ENCODE measurements at places on chromosomes 4 and X.
A peak's percentile ranks its signal among the peaks of the same experiment; 100 is the strongest.

- DNase-seq = no peak
Measured at GRCh38 chrX:148865277-148866210, 365.1 kb downstream of the AFF2 start.

- peak; percentile 25 for DNase-seq
Measured at GRCh38 chr4:87461281-87461700, 38.9 kb downstream of the NUDT9 start.

DNA sequence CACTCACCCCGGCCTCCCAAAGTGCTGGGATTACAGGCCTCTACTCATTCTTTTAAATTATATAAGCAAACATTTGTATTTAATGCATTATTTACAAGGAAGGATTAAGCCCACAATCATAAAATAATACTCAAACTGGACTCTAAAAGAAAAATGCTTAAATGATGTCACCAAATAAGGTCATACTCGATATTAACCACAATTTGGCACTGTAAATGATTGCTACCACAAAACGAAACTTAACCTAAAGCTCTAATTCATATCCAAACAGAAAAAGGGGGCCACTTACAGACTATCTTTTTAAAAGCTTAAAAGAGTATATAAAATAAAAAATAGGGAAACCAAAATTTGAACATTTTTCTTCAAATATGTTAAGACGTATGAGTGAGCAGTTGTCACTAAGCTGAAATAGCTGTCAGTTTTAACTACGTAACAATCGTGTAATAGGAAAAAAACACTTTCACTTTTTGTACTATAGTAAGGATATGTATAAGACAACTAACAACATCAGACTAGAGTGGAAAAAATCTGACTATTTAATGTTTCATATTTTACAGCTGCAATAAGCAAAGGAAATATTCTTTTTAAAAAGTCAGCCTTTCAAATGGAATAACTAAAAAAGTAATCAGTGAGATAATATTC lies 108.2 kb upstream of the GPR34 start:
- no peak for DNase-seq

GRCh38 chrX:8067754-8068462 lies 103.2 kb downstream of the VCX2 start:
- peak; percentile 66 for DNase-seq

GRCh38 chrX:29826742-29827141 lies 388.6 kb upstream of the MAGEB2 start:
- DNase-seq = no peak

- no peak for DNase-seq
Measured at GRCh38 chr4:79298027-79298426, 27.8 kb downstream of the NAA11 start.

GRCh38 chr4:41369680-41370079 lies 113.0 kb downstream of the UCHL1 start:
- DNase-seq = no peak

DNA sequence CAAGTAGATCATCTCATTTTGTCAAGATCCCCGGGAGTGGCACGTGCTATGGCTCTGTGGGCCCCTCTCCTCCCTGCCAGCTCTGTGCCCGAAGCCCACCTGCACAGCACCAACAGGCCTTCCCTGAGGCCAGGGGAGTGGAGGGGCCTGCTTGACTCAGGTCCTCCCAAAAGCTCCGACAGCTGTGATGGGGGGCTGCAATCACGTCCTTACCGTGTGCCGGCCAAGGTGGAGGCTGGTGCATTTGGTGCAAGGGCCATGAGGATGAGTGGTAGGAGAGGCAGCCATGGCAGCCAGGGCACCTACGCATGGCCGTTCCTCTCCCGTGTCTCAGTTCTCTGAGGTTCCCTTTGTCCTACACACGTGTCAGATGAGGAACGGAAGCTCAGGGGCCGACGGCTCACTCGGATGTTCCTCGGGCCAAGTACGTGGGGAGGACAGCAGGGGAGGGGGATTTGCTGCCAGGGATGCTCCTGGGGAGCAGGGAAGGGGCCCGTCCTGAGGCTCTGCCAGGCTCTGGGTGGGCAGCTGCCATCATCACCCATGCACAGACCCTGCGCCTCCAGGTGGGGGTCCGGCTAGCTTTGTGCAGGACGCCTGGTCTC lies 95.8 kb downstream of the HMX1 start:
- no peak for DNase-seq

- no peak for DNase-seq
Measured at GRCh38 chrX:68840256-68840655, 11.4 kb downstream of the EFNB1 start.

DNA sequence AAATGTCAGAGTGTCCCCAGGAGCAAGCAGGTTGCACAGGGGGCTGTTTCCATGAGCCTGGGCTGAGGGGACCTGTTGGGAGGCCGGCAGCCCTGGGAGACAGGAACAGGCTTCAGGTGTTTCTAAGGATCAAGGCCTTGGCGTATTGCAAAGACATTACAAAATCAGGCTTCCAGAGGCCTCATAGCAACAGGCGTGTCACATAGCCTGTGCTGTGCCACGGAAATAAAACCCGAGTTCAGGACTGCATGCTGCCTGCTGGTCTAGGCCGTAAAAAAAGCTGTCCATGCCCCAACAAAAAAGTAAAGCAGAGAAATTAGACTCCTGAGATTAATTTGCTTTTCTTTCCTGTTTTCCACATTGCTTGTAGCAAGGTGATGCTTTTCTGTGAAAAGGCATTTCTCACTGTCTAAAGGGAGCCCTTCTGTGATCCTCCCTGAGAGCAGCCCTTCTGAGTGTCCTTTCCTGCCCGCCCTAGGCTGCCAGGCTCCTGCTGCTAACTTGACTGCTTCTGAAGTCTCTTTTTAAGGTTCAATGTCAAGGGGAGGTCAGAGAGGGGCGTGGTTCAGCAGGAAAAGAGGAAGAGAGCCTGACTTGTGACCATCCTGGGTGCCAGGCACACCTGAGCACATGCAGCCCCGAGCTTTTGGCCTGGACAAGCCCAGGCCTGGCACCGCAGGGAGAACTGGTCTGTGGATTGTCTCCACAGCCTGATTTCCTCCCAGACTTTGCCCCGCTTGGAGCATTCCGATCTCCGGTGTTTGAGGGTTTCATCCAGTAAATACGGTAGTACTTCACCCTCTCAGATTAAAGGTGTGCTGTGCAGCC lies 21.3 kb downstream of the SHROOM2 start:
- no peak for DNase-seq

GRCh38 chrX:338281-338835 lies 19.8 kb upstream of the GTPBP6 start:
- no peak for DNase-seq

- peak; percentile 34 for DNase-seq
Measured at GRCh38 chrX:38304010-38304409, 23.3 kb downstream of the RPGR start.

- DNase-seq = no peak
Measured at GRCh38 chr4:173319696-173320095, 14.5 kb downstream of the HMGB2 start.

DNA sequence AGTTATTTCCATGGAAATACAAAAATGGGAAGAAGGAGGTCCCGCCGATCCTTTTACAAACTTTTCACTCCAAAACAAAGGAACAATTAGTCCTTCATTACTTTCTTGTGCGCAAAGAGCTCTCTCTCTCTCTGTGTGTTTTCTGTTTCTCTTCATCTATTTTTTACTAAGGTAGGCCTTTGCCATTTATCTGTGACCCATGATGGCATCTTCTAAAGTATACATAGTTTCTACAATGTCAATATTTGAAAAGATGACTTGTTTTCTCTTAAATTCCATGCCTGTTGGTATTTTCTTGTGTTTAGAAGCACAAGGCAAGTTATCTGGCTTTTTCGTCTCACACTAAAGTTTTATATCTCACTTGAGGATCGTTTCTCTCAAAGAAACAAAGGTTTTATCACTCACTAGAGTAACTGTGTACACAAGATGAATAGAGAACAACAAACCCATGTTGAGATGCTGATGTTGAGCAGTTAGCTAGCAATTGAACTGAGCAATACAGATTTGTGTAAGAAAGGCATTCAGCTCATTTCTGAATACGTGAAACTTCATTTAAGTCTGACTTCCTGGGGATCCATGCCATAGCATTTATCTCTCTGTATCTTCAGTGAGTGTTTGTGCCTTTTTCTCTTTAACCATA lies 250.3 kb downstream of the GBA3 start:
- no peak for DNase-seq

DNA sequence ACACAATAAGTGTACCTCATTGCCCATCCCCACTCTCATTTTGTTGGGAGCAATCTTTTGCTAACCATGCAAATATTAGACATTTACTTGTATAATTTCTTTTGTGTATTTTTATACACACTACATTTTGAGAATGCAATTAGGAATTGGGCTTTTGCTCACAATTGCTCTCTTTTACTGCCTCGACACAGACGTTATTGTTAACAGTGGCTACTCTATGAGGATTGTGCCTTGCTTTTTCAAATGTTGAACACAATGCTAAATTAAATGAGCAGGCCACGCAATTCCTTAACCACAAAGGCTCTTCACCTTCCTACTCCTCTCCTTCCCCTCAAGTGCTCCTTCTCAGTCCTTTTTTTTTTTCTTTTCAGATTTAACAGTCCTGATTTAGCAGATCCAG lies 42.8 kb upstream of the HPF1 start:
- no peak for DNase-seq

DNA sequence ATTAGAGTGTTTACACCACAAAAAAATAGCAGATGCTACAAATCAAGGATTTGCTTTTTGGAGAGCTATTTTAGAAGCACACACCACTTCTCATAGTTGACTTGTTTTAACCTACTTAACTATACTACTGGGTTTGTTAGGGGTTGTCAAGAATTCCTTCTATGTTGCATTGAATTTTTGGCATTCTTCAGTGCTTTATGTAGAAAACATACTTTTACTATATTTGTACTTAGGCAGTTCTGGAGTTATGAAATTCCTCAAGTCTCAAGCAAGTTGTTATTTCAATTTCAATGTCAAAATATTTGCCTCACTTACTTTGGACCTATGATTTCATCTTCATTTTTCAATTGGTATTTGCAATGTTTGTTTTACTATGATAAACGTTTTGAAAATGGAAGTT lies 449.6 kb downstream of the GLUD2 start:
- no peak for DNase-seq

GRCh38 chr4:10554121-10554520 lies 96.9 kb upstream of the ZNF518B start:
- no peak for DNase-seq

DNA sequence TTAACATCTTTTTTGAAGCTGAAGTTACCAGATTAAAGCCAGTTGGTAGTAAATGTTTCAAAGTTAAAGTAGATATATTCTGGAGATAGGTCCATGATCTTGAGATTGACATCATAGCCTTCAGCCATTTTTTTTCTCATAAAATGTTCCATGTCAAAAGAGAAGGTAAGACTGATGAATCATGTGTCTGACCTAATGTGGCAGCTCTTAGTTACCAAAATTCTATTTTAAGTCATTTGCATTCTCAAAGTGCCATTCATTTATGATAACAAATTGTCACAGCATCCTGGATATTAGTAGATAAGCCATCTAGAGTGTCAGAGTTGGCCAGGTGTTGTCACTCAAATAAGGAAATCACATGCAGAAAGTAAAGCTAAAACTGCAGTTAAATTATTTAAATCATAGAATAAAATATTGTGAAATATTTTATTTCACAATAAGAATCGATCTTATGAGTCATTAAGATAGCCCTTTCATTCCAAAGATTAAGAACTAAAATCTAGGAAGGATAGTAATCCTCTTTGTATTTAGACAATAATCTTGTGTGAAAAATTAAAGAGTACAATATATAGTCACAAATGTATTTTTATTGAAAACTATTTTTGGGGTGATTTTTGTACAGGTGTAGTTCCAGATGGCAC lies 65.7 kb upstream of the ADAD1 start:
- DNase-seq = no peak

DNA sequence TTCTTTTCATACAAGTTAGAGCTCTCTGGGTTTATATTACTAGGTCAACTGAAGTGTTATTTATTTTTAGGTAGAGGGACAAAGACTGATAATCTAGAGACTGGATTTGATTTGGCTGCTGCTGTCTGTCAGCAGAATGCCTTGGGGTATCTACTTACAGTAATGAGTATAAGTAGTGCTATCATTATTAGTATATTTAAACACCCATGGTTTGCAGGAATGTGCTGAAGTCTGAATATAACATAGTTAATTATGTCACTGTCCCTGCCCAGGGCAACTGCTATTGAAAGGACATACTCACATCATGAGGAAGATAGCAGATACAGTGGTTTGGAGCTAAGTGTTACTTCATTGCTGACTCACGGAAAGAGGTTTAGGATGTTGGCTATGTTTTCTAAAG lies 76.2 kb downstream of the PRRG1 start:
- no peak for DNase-seq

GRCh38 chrX:31124536-31124935 lies 52.7 kb upstream of the FTHL17 start:
- no peak for DNase-seq

- no peak for DNase-seq
Measured at GRCh38 chr4:79798047-79798446, 275.0 kb downstream of the ANTXR2 start.

GRCh38 chr4:127394516-127394915 lies 238.2 kb upstream of the INTU start:
- DNase-seq = no peak

DNA sequence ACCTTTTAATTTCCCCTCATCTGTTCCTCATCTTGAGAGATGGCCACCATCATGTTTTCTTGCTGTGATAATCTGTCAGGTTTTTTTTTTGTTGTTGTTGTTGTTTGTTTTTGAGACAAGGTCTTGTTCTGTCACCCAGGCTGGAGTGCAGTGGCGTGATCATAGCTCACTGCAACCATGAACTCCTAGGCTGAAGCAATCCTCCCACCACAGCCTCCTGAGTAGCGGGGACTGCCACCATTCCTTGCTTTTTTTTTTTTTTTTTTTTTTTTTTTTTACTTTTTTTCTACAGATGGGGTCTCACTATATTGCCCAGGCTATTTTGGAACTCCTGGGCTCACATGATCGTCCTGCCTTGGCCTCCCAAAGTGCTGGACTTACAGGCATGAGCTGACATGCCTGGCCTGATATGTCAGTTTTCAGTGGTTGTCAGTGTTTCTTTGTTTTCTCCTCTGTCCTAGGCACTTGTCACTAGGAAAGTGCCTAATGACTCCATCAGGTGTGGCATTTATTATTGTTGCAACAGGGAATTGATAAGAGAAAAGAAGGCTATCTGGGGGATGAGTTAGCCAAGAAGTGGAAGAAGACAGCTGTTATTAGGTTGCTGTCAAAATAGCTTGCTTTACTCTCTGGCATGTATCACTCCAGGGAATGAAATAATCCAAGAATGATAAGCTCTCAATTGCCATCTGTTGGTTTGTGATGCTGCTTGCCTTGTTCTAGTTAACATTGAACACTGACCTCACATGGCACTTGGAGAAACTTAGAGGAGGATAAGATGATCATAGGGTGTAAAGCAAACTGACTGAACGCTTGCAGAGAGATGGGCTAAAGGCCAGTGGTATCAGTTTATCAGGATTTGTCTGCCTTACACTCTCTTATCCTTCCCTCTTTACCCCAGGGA lies 41.7 kb downstream of the TMEM164 start:
- DNase-seq = no peak

DNA sequence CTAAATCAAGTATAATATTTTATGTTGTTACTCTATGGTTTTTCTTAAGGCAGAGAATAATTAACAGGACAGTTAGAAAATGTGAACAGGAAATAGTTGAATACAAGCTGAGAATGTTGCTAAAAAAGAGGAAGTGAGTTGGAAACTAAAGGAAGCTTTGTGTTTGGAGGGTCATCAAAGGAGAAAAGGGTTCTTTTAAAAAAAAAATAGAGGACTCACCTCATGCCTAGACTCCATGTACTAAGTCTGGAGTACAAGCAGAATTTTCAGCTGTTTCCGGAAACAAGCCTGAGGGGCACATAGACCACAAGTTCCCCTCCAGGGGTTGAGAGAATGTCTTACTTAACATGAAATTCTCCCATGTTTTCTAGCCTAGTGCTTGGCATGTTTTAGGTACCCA lies 20.1 kb upstream of the MAP7D3 start:
- DNase-seq = no peak

- no peak for DNase-seq
Measured at GRCh38 chr4:184794470-184794869, 31.3 kb downstream of the ACSL1 start.
